Choroid plexus epithelial cell (primary cell): ENCODE measurements at places on chromosomes 16 and 17.

- DNase-seq = no peak
These were observed 18.1 kb downstream of the RHBDL3 start for GRCh38 chr17:32283745-32284201.

DNA sequence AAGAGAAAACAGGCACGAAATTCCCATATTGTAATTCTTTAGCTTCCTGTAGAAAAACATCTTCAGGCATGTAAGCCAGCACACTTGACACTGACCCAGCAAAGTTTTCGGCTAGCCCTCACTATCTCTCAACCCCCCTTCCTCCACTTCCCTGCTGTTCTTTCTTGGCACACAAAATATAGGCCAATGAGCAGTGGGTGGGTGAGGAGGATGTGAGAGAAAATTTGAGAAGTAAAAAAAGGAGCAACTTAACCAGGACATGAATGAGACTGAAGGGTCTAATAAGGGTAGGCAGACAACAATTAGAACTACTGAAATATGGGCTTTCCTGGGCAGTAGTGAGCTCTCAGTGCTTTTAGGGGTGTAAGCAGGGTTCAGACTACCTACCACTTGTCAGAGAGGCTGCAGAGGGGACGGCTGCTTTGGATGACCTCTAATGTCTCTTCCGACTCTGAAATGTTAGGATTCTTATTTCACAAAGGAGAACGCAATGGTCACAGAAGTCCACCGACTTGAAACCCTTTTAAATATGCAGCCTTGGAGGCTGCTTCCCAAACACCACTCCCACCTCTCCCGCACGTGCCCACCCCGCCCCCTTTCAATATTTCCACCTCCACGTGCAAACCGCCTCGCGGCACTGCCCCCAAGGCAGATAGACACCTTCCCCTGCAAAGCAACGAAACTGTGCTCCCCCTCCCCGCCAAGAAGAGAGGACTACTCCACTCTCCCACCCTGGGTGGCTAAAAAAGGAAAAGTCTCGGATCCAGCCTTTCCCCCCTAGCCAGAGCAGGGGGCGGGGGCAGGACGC, 889 bp downstream of the MBTD1 start:
- DNase-seq = peak; percentile 49

DNA sequence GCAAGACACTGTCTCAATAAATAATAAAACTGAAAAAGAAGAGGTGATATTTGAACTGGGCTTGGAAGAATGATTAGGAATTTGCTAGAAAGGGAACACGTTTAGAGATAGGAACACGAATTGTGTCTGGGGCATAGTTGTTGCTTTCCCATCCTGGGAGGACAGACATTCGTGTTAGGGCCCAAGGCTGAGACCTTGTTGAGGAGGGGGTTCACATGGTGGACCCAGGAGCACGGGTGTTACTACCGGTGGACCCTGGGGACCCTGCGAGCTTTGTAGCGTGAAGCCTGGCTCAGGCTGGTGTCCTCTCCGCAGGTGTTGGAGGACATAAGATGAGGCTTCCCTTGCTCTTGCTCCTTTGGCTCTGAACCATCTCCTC, 1.2 kb downstream of the ACSF3 start:
- DNase-seq = no peak

- no peak for DNase-seq
These were observed 18.7 kb downstream of the LRRC75A start for GRCh38 chr17:16473044-16474011.
